ENCODE measurements at places on chromosomes 11 and 22. TPM values are rescaled to one million over a fixed set of nuclear protein-coding genes. Genes with fewer than 3 reads are reported as not detected.

Gene SCUBE2
- total RNA-seq = 0.18 TPM

Gene VWA5A
- 14.5 TPM for total RNA-seq

Gene CECR2
- total RNA-seq = 0.58 TPM

Gene KRTAP5-1
- total RNA-seq = not detected

Gene BARX2
- not detected for total RNA-seq
